Naive thymus-derived CD4-positive, alpha-beta T cell (primary cell): ENCODE measurements at places on chromosomes 1 and 21.

DNA sequence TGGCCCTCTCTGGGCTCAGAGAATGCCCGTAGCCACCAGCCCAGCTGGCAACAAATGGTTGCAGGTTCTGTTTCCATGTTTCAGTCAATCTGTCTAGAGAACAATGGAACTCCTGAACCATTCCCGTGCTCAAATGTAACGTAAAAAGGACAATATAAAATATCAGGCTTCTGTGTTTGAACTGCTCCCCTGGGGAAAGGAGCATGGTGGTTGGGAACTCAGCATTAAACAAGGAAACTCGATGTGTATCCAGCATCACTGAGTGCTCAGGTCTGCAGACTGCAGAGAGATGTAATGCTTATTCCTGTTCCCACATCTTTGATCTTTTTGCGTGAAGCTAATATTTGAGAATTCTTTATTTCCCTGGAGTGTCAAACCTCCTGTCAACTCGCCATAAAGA, 326.5 kb downstream of the KIF26B start:
- no peak for DNase-seq

GRCh38 chr1:247211339-247211738, 39.5 kb upstream of the ZNF124 start:
- no peak for DNase-seq

GRCh38 chr1:190176776-190177175, 300.9 kb downstream of the BRINP3 start:
- no peak for DNase-seq

DNA sequence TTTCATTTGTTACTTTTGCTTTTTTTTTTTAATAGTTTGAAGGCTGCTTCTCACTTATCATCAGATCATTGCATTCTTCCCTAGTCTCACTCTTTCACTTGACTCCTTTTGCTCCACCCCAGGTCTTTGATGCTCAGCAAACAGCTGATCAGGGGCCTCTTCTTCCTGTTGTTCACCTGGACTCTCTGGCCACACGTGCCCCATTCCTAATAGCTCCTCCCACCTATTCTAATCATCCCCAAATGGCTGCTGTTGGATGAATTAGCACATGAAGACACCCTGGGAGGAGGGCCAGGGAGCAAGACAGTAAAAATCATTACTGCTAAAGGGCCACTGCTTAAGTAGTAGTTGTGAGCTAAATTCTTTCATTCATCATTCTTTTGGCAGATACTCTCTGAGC, 119.5 kb downstream of the MAB21L3 start:
- DNase-seq: no peak

DNA sequence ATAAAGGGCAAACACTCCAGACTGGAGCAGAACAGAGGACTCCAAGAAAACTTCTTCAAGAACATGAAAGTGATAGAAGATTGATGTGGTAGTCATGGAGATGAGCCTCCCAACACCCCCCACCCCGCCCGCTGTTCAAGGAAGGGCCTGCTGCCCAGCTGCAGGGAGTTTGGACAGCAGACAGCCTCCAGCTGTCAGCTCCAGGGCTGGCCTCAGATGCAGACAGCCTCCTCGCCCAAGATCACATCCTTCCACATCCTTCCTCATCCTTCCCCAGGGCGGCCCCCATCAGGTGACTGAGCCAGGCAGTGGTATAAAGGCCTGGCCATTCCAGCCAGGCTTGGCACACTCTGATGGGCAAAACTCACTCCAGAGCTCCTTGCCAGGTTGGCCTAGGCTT, 24.6 kb downstream of the HMGN2 start:
- DNase-seq: no peak

GRCh38 chr1:101451888-101452287, 215.1 kb downstream of the S1PR1 start:
- DNase-seq: no peak

DNA sequence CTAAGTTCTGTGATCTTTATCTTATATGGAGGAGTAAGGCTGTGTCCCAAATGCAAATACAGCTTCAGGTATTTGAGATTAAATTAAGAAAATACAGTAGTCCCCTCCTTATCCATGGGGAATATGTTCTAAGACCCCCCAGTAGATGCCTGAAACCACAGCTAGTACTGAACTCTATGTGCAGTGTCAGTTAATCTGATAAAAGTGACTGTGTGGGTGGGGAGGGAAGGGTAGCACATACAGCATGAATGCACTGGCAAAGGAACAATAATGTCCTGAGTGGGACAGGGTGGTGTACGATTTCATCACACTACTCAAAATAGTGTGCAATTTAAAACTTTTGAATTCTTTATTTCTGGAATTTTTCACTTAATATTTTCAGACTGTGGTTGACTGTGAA, 83.1 kb downstream of the HS2ST1 start:
- no peak for DNase-seq

DNA sequence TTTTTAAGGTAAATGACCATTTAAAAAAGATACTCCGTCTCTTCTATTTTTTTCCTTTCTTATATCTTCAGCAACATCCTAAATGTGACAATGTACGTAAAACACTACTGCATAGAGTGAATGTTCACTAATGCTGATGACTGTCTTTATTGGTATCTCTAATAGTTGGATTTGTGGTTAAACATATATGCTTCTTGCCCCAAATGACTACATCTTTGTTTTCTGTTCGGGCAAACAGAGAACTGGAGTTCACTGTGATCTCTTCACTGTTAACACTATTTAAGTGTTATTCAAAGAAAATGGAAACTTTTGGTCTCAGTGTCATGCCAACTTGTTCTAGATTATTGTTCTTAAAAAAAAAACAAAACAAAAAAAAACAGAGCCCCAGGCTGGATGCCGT, 109.4 kb downstream of the KIF26B start:
- DNase-seq: no peak

- no peak for DNase-seq
Observed at GRCh38 chr1:89800022-89800655, 20.7 kb upstream of the LRRC8D start.

- DNase-seq: no peak
Observed at GRCh38 chr1:18413541-18414305, 67.0 kb upstream of the KLHDC7A start.

GRCh38 chr1:110233861-110234260, 23.7 kb downstream of the KCNC4 start:
- no peak for DNase-seq

DNA sequence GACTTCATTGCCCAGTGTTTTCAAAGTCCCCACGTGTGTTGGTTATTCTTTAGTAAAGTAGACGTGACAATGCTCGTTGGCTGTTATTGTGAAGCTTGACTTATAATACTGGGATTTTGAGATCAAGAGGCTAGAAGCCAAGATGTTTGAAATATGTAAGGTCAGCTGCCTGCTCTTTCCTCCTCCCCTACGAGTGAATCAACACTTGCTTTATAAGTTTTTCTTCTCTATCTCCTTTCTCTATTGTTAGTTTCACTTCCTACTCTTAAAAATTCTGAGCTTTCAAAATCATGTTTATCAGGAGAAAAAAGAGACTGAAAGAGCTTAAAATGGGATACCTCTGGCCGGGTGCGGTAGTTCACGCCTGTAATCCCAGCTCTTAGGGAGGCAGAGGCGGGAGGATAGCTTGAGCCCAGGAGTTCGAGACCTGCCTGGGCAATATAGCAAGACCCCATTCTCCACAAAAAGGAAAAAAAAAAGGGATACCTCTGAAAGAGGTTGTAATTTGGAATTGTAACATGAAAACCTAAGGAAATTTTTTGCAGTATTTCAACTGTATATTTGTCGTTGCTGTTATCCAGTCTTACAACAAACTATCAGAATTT, 72.0 kb downstream of the EPB41 start:
- DNase-seq: no peak

GRCh38 chr1:59699227-59699847, 115.4 kb upstream of the HOOK1 start:
- DNase-seq: peak; percentile 50

GRCh38 chr21:27586326-27586725, 619.4 kb upstream of the ADAMTS5 start:
- DNase-seq: no peak

DNA sequence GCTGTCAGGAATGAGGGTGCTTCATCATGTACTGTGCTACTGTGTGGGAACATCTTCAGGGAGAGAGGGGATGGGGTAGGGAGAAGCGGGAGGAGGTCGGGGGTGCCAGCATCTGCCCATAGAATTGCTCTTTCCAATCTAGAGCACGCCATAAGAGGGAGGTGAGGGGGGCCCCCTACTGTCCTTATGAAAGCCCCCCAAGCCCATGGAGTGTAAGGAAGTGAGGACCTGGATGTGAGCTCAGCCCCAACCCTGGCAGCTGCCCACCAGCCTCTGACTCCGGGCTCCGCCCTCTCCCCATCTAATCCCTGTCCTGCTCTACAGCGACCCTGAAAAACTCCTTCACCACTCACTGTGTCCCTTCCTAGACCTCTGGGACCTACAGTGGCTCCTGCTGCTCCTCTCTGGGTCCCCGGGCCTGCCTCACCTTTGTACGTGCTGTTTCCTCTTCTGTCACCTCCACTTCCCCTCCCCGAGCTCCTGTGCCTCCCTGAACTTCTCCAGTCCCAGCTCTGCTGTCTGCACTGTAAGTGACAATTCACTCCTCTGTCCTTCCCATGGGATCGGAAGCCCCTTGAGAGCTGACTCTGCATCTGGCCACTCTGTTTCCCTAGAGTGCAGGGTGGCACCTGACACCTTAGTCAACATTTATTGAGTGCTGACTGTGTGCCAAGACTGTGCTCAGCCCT, 269.4 kb downstream of the PTPRU start:
- DNase-seq: no peak
